NCI-H187 treated with DMSO at 0.1 percent for 48 hours (cell line): ENCODE measurements at places on chromosomes 2 and 18.

- no peak for DNase-seq
Observed at GRCh38 chr18:10318691-10318970, 135.8 kb upstream of the APCDD1 start.

- no peak for DNase-seq
Observed at GRCh38 chr2:84924173-84925106, 19.0 kb downstream of the TMSB10 start.

- no peak for DNase-seq
Observed at GRCh38 chr18:74513149-74513882, 17.2 kb downstream of the CNDP2 start.

DNA sequence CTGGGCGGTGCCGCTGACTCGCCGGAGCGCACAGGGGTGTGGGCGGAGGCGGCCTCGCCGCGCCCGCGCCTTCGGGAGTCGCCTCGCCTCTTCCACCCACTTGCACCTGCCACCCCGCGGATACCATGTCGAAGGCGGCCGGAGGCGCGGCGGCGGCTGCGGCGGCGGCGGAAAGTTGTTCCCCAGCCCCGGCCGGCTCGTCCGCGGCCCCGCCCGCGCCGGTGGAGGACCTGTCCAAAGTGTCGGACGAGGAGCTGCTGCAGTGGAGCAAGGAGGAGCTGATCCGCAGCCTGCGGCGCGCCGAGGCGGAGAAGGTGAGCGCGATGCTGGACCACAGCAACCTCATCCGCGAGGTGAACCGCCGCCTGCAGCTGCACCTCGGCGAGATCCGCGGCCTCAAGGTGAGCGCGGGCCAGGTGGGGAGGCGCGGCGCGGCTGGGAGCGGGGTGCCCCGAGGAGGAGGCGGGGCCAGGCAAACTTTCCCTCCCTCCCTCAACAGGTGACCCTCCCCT lies 766 bp downstream of the CCDC85A start:
- DNase-seq: no peak

DNA sequence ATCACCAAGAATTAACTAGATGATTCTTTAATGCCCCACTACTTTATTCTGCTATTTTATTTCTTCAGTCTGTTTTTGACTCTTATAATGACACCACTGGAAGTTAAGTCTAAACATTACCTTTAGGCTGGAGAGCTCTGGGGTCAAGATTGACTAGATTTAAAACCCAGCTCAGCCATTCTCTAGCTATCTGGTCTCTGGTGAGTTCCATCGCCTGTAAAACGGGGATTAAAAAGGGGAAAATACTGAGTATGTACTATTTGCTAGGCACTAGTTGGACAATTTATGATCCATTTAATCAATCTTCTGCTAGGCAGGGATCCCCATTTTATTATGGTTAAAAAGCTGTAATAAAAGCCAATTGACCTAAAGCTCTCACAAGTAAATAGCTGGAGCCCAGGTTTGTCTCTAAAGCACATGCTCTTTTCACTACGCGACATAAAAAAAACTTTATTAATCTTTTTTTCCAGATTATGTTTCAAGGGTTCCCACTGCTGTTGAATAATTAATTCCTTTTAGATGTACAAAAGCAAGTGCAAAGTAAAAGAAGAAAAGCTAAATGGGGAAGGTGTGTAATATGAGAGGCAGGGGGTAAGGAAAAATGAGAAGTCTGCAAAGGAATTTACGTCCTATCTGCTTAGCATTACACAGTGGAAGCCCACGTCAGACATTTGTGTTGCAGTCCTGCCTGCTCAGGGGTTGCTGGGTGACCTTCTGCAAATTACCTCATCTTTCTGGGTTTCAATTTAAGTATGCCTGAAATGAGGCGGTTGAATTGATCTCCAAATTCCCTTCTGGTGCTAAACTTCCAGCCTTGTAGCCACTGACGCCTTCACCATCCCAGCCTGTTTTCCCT lies 918 bp upstream of the NABP1 start:
- no peak for DNase-seq

DNA sequence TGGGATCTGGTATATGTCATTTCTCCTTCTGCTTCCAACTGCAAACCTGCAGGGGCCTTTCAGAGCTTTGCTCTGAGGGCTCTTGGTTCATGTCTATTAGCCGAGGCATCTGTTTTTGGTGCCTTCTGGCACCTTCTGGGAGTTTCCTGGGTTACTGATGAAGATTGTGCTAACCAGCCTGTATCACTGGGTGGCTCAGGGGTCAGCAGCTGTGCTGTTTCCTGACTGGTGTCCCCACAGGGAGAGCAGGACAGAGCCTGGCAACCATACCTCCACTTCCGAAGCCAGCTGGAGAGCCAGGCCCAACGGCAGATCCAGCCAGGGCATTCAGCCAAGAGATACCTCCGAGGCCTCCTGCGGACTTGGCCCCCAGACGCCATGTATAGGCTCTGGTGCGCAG lies 17.5 kb downstream of the KIAA2012 start:
- DNase-seq: no peak

DNA sequence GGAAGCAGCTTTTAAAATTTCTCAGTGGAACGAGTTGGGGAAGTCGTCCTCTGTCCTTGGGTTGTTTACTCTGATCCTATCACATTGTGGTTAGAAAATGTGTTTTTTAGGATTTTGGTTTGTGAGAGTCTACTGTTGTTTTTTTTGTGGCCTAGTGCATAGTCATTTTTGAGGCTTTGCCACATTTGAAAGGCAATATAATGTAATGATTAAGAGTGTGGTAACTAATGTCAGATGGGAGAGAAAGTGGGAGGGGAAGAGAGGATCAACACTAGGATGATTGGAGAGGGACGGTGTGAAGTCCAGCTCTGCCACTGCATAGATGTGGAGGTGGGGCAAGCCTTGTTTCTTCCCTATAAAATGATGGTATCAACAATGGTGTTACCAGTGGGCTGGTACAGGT lies 8.5 kb downstream of the SP140L start:
- no peak for DNase-seq

DNA sequence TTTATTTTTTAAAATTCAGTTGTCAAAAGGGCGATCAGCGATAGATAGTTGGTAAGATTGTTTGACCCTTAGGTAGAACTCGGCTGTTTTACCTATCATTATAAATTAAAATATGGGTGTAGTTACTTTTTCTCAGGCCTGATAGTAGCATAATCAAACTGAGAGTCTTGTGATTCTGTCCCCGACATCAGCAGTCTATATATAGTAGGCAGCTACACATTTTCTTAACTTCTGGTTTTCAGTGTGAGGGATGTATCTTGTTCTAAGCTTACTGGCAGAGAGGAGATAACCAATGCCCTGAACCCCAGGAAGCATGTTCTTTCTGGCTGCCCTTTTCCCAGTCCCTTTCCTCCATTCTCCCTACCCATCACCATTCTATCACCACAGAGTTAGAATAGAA lies 56.6 kb downstream of the XRCC5 start:
- DNase-seq: no peak

DNA sequence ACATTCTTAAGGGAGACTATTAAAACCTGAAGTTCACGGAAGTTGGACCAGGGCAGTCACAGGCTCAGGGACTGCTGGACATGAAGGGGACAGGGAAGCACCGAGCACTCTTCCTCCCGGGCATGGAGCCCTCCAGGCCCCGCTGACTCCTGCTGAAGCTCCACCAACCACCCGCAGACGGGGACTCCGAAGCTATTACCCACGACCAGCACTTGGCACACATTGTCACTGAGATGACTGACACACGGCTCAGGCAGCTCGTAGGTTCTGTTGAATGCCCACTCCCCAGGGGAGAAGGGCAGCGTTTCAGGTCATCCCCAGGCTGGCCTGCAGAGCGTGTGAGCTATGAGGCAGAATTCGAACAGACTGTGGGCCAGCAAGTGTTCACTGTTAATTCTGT lies 234.8 kb downstream of the NDUFA10 start:
- DNase-seq: no peak

DNA sequence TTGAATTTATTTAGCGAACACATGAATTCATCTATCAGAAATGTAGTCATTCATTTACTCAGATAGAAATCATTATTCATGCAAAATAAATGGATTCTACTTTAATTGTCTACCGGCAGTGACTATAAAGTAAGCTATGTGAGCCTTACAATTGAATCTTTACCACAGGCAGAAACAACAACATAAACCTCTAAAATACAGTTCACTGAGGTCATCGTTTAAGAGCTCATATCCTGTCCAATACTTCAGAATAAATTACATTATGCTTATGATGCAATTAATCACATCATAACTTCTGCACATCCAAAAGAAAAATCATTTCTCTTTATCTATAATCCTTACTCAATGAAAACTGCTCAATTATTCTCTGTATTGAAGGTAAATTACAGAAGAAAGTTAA lies 244.7 kb downstream of the HNMT start:
- DNase-seq: no peak

GRCh38 chr2:47460766-47461165 lies 57.8 kb downstream of the MSH2 start:
- DNase-seq: no peak

DNA sequence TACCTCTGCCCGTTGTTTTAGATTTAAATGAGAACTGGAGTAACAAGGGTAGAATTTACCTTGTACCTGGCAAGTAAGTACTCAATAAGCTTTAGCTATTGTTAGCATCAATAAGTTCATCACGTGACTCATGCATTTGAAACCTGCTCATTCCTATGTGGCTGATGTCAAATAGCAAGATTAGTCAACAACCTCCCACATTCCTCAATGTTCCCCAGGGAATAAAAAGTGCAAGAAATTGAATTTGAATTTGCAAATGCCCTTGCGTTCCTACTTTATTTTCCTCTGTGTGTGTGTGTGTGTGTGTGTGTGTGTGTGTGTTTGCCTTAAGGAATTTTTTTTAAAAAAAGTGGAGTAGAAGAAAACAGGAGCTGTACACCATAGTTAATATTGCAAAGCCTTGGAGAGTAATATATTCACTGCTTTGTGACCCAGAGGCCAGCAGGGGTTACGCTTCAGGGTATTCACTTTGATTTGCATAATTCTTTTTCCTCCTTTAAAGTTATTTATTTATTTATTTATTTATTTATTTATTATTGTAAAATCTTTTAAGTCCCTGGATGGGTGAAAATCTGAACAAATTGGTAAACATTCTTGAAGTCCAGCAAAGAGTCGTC lies 43.9 kb upstream of the DNAH7 start:
- DNase-seq: no peak

DNA sequence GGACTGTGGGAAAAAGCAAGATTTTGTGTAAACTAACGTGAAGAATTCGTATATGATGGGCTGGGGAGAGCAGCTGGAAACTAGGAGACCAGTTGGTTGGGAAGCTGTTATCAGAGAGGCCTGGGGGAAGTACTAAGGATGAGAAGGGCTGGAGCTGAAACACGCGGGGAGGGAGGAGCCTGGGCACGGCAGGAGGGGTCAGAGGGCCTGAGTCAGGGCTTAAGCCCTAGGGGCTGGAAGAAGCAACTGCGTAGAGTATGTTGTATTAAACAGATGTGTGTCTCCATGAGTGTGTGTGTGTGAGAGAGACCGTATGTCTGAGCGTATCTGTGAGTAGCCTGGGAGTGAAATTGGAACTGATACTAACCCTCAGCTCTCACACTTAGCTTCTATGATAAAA lies 8.4 kb downstream of the POMC start:
- DNase-seq: no peak

- DNase-seq: no peak
Observed at GRCh38 chr2:240425697-240426096, 9.8 kb upstream of the GPC1 start.

DNA sequence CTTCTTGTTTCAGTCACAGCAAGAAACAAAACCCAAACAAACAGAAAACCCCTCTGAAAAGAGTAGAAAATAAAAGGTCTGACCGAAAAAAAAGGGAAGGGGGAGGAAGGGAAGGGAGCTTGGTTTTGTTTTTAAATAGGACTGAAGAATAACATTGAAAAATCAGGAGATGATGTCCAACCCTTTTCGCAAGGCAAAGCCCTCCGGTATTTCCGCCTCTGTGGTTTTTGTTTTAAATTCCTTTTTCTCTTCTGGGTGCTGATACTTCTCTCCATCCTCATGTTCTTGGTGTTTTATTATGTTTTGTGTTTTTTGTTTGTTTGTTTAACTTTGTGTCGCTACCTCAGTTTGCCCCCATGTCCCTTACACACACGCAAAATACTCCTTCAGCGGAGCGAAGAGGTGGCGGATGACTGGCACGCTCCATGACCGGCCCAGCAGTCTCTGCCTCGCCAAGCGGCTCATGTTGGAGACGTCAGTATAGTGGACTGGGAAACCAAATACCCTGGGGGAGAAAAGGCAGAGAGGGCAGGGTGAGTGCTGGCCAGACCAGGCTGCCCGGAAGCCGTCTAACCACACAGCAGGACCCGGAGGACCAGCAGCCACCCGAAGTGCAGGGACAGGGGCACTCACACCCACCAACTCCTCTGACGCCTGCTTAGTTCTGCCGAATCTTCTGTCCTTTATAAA lies 65.7 kb upstream of the POMC start:
- no peak for DNase-seq

DNA sequence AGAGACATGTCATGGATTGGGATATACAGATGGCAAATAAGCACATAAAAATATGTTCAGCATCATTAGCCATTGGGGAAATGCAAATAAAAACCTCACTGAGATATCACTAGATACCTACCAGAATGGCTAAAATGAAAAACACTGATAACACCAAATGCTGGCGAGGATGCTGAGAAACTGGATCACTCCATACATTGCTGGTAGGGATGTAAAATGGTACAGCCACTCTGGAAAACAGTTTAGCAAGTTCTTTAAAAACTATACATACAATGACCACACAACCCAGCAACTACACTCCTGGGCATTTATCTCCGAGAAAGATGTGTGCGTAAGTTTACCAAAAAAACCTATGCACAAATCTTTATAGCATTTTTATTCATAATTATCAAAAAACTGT lies 13.9 kb downstream of the PIAS2 start:
- DNase-seq: no peak

DNA sequence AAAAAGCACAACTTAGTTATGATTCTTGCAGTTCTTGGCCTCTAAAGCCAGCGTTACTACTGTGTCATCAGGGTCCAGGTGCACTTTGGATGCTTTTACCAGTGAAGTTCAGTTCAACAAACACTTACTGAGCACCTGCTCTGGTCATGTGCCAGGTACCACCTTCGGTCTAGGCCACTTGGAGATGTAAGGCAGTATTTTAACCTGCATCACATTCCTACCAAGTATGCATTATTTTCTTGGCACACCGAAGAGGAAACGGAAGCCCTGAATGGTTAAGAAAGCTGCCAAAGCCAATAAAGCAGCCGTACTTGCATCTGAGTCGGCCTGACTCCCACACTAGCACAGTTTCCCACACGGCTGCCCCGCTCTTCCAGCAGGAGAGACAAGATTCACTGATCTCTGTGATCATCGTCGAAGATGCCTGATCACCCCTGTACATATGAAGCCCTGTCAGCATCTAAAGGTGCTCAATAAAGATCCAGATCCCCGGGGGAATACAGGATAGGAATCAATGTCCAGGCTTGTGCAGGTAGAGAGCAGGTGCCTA lies 427.1 kb downstream of the EIPR1 start:
- peak; percentile 31 for DNase-seq

- no peak for DNase-seq
Observed at GRCh38 chr2:68660658-68661057, 17.3 kb downstream of the PROKR1 start.

DNA sequence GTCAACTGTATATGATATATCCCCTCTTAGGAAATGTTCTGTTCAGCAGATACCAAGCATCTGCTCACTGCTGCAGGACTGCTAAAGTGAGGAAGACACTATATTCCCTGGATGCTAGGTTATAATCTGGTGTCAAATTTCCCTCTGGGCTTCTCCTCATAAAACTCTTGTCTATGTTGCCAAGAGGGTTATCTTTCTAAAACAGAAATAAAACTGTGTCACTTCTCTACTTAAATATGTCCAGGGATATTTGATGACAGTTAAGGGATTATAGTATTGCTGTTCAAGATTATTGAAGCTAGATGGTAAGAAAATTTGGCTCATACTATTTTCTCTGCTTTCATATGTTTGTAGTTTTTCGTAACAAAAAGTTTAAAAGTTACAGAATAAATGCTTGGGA lies 30.5 kb upstream of the SNRNP27 start:
- DNase-seq: no peak
